Aorta (tissue), 5 donors: ENCODE measurements at places on chromosomes 2 and 18. TPM values are rescaled to one million over a fixed set of nuclear protein-coding genes. Genes with fewer than 3 reads are reported as not detected.

DNA sequence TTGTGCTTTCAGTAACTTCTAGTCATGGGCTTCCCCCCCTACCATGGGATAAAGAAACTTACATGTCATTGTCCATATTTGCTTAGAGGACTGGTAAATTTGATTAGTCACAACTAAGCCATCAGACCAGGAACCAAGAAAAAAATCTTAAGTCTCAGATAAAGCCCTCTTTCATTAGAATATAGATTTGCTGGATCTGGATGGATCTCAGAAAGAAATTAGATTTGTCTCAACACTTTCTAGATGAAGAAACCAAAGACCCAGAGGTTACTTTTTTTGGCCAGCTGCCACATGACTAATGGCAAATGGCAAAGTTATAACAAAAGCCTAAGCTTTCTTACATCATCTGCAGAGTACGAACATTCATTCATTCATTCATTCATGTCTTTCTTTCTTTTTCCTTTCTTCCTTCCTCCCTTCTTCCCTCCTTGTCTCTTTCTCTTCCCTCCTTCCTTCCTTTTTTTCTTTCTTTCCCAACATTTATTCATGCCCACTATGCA, 60.2 kb downstream of the CDCA7 start:
- no peak overlapping the region for H3K4me3 ChIP-seq
- H3K27me3 ChIP-seq = peaks cover 5% of the 10 kb centered on the region
- peaks cover 2% of the 10 kb centered on the region for H3K4me1 ChIP-seq
- H3K27ac ChIP-seq = no peak overlapping the region

The IL18R1 gene
- 11.0 TPM for total RNA-seq

GRCh38 chr2:174570318-174570958, 27.2 kb downstream of the WIPF1 start:
- H3K36me3 ChIP-seq = peaks cover 3% of the 10 kb centered on the region
- H3K4me3 ChIP-seq = no peak overlapping the region
- no peak for DNase-seq
- no peaks in the 10 kb centered on the region for H3K4me1 ChIP-seq
- no peaks in the 10 kb centered on the region for H3K27me3 ChIP-seq
- H3K27ac ChIP-seq = no peak overlapping the region

DNA sequence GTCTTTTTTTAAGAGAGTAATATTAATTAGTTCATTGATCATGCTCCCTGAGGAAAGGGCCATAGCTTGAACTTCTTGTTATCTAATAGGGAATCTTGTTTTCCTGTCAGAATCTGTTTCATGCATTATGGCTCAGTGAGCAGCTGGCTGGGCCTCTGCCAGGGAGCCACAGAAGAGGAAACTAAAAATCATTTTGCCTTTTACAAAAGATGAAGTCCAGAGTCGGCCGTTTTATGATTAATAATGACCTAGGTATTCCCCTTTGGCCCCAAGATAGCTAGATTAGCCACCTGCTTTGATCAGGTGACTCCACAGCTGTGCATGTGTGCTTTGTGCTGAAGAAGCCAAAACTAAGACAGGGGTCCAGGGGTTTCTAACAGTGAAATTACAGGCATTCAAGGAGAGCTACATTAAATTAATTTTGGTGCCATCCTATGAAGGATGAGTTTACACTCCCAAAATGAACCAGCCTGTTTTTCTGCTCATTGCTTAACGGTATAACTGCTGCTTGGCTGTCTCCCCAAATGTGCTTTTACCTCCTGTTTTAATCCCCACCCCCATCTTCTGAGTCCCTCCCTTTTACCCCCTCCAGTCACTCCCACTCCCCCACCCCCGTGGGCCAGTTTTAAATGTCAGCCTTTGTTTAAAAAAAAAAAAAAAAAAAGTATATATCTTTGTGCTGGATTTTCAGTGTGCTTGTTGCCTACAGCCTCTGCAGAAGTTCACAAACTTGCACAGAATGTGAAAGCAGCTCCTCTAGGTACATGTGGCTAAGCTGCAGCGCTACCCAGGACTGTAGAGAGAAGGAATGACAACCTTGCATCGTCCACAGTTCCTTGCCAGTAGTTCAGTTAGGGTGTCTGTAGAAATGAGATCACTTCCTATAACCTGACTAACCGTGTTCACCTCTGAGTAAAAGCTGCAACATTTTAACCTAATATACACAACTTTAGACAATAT, 93.1 kb downstream of the CABLES1 start:
- no peak overlapping the region for H3K4me3 ChIP-seq
- DNase-seq = peak; percentile 62
- no peaks in the 10 kb centered on the region for H3K36me3 ChIP-seq
- no peaks in the 10 kb centered on the region for H3K27me3 ChIP-seq
- H3K4me1 ChIP-seq = peaks cover 3% of the 10 kb centered on the region

DNA sequence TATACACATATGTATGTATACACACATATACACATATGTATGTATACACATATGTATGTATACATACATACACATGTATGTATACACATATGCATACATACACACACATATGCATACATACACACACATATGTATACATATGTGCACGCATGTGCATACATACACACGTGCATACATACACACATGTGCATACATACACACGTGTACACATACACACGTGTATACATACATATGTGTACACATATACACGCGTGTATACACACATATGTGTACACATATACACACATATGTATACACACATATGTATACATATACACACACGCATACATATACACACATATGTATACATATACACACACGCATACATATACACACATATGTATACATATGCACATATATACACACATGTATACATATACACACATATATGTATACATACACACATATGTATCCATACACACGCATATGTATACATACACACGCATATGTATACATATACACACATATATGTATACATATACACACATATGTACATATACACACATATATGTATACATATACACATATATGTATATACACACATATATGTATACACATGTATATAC, 21.5 kb downstream of the NABP1 start:
- DNase-seq = no peak
- H3K36me3 ChIP-seq = no peaks in the 10 kb centered on the region
- no peaks in the 10 kb centered on the region for H3K27me3 ChIP-seq
- no peak overlapping the region for H3K4me3 ChIP-seq
- no peak overlapping the region for H3K27ac ChIP-seq

DNA sequence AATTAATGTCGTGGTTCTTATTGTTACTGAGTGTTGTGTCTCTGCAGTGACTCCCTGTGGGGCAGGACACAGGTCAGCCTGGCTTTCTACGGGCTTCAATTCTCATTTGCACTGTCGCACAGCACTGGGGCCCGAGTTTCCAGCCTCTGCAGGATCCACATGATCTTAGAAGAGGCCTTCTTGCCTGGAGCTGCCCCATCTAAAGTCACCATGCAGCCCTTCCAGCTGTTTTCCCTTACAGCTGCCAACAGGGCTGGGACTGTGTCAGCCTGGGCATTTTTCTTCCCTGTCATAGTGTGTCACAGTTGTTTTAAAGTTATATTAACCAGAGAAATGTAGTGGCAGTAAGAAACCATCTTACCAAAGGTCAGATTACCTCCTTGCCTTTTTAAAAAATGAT, 27.0 kb downstream of the FHL2 start:
- DNase-seq = no peak
- no peak overlapping the region for H3K27ac ChIP-seq
- H3K36me3 ChIP-seq = no peaks in the 10 kb centered on the region
- H3K27me3 ChIP-seq = no peaks in the 10 kb centered on the region
- no peak overlapping the region for H3K4me3 ChIP-seq
- no peaks in the 10 kb centered on the region for H3K4me1 ChIP-seq

GRCh38 chr2:42199626-42200025, 30.5 kb downstream of the EML4 start:
- H3K4me3 ChIP-seq = no peak overlapping the region
- DNase-seq = no peak
- H3K27ac ChIP-seq = no peak overlapping the region
- H3K4me1 ChIP-seq = peaks cover 2% of the 10 kb centered on the region
- no peaks in the 10 kb centered on the region for H3K36me3 ChIP-seq

DNA sequence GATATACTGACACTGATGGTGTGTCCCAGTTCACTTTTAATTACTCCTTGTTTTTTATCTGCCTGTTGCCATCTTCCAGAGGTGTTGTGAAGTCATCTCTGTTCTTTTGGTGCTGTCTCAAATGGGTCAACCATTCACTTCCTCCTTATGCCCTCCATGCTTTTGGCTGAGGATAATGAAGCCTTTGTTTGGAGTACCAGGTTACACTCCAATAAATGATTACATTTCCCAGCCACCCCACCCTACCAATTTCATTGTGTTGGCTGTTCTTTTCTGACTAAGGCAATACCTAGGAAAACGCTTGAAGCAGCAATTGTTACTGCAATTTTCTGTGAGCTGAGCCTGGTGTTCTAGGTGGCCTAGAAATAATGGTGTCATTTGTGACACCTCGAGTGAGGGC, 29.8 kb upstream of the ACTG2 start:
- no peaks in the 10 kb centered on the region for H3K27me3 ChIP-seq
- DNase-seq = no peak
- no peaks in the 10 kb centered on the region for H3K4me1 ChIP-seq
- peaks cover 11% of the 10 kb centered on the region for H3K36me3 ChIP-seq
- H3K4me3 ChIP-seq = no peak overlapping the region

- no peak overlapping the region for H3K27ac ChIP-seq
- no peak for DNase-seq
- no peaks in the 10 kb centered on the region for H3K36me3 ChIP-seq
- H3K27me3 ChIP-seq = no peaks in the 10 kb centered on the region
Measured at GRCh38 chr2:47095349-47096020, 59.6 kb downstream of the STPG4 start.

DNA sequence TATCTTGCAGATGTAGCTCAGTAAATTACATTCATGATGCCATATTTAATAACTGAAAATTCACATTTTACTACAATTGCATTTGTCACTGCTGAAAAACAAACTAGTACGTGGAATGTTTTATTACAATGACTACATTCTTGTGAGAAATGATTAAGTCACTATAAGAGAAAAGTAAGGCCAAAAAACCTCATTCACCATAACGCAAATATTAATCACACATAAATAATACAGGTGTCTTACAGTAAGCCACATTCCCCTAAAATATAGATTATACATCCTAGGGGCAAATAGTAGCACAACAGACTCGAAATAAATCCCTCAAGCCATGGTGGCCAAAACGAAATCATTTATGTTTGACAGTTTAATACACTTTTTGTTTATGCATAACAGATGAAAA, 460.6 kb downstream of the NR4A2 start:
- H3K27me3 ChIP-seq = no peaks in the 10 kb centered on the region
- DNase-seq = no peak
- H3K4me3 ChIP-seq = no peak overlapping the region
- no peak overlapping the region for H3K27ac ChIP-seq
- H3K36me3 ChIP-seq = no peaks in the 10 kb centered on the region

DNA sequence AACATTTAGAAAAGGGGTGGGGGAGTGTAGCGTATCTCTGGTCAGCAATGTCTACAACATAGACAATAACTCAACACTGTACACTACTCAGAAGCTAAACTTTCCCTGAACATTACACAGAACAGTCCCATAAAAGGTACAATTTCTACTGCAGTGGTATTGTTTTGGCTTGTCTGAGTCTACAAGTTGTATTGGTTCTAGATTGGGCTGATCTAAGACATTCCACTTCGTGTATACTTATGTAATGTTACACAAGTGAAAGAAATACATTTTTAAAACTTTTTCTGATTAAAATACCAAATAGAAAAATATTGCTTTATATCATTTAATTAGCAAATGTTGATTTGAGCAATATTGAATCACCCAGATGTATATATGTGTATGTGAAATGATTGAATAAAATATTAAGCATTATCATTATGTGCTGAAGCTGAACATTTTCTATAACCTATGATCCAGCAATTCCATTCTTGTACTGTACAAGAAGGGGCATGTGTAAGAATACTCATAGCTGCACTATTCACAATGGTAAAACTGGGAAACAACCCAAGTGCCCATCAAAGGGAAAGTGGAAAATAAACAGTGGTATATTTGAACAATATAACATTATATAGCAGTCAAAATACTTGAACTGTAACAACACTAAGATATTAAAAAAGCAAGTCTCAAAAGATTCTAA, 52.4 kb downstream of the VSNL1 start:
- no peaks in the 10 kb centered on the region for H3K27me3 ChIP-seq
- no peak for DNase-seq
- no peaks in the 10 kb centered on the region for H3K36me3 ChIP-seq
- H3K4me3 ChIP-seq = no peak overlapping the region

DNA sequence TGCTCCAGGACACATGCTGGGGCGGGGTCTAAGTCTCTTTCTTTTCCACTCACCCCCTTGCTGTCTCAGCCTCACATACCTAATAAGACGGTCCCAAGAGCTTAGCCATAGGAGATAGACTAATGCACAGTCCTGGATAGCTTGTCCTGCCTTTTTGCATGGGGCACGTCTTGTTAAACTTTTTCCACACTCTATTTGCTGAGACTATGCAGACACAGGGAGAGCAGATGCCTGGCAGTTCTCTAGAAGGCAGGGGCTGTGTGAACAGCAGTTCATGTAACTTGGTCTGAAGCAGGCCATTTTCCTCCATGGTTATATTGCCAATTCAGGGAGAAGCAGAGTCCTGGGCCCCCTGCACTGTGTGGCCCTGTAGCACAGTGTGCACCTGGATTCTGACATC, 142.1 kb downstream of the SEPTIN10 start:
- no peak overlapping the region for H3K27ac ChIP-seq
- no peaks in the 10 kb centered on the region for H3K27me3 ChIP-seq
- DNase-seq = no peak
- H3K4me3 ChIP-seq = no peak overlapping the region

The ANKRD29 gene
- total RNA-seq = 10.2 TPM

GRCh38 chr2:238569507-238570195, 142.9 kb downstream of the ASB1 start:
- no peaks in the 10 kb centered on the region for H3K4me1 ChIP-seq
- no peaks in the 10 kb centered on the region for H3K27me3 ChIP-seq
- DNase-seq = no peak
- no peaks in the 10 kb centered on the region for H3K36me3 ChIP-seq
- no peak overlapping the region for H3K4me3 ChIP-seq

The SPOPL gene
- 39.9 TPM for total RNA-seq
